Brain pericyte (primary cell): ENCODE measurements at places on chromosomes 12 and 14.

- DNase-seq, result no peak
These were observed 29.8 kb downstream of the PROX2 start for GRCh38 chr14:74846168-74846567.

- no peak for DNase-seq
These were observed 26.4 kb upstream of the FAM222A start for GRCh38 chr12:109687250-109687649.

DNA sequence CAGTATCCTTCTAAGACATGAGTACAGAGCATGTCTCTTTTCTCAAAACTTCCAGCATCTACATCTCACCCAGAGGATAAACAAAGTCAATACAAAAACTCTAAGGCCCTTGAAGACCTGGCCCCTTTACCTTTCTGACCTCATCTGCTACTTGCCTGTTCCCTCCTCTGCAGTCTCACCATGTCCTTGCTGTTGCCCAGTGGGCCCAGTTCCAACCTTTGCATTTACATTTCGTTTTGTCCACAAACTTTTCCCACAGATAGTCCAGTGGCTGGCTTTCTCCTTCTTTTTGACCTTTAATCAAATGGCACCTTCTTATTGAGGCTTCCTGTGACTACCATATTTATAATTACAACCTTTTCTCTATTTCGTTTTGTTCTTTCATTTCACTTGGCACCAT is 1.6 kb downstream of the IRAK4 start:
- DNase-seq, result no peak

DNA sequence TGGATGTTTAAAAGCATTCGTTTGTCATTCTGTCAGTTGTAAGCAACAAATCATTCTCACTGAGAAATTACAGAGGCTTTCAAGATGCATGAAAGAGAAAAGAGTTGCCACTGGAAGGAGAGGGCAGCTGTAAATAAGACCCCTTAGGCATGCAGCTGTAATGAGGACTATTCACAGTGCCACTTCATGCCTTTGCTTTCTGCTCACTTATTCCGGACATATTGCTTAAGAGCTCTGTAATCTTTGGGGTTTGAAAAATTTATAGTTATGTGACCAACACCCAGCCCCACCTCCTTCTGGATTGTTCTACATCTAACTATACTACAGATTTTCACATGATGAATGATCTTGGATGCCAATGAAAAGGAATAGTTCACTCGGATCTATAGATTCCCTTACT is 194.8 kb upstream of the DCN start:
- DNase-seq, result no peak

DNA sequence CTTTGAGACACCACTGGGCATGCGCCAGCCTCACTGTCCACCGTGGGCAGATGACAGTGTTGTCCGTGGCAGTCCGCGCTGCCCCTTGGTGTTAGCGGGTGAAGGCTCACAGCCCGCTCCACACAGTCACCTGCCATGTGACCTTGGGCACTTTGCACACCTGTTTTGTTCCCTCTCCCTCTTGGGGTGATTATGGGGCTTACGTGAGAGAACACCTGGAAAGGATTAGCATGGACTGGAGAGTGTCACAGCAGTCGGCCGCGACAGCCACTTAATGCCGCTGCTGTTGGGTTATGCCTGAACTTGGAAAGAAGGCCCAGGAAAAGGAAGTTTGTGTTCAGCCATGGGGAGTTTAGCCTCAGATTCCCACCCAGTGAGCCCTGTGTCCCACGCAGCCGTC is 94.2 kb downstream of the DDX51 start:
- no peak for DNase-seq

DNA sequence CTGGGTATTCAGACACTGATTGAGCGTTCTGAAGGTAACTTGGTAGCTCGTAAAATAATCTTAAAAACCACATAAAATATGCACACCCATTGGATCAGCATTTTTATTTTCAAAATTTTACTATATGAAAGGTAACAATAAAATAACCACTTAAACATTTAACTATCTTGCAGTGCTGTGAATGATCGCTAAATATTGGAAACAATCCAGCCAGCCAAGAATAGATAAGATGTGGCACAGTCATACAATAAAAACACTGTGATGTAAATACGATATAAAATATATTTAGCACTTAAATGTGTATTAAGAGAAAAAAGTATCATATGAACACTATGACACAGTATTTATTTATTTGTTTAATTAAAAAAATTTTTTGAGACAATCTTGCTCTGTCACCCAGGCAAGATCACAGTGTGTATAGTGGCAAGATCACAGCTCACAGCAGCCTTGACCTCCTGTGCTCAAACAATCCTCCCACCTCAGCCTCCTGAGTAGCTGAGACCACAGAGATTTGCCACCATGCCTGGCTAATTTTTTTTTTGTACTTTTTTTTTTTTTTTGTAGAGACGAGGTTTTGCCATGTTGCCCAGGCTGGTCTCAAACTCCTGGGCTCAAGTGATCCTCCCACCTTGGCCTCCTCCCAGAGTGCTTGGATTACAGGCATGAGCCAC is 39.4 kb downstream of the SDR9C7 start:
- no peak for DNase-seq

DNA sequence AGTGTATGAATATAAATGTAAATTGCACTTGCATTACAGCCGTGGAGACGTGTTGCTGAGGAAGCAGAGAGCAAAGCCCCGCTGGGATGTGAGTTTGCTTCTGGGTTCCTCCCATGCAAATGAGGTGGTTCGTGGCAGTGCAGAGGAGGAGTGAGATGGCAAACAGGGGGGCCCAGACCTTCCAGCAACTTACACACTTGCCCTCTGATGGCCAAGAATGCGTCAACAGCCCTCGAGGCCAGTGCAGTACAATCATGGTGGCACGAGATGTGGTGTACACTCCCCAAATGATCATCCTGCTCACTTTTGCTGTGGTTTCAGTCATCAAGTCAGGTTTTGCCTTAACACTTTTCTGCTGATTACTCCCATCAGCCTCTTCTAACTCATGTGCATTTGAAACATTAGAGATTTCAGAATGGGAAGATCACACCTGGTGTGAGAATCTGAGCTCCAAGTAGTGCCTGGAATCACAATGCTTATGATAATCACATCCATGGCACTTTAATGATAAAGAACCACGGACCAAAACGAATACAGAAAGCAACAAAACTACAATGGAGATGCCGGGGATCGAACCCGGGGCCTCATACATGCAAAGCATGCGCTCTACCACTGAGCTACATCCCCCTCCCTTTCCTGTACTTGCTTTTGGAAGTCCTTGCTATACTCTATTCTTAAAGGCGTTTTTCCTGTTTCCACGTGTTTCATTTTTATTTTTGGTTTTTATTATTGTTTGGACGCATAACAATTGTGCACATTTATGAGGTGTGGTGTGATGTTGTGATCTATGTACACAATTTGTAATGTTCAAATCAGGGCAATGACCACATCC is 7.0 kb upstream of the UBC start:
- no peak for DNase-seq

- DNase-seq, result no peak
These were observed 3.3 kb downstream of the COL2A1 start for GRCh38 chr12:48000878-48001504.

DNA sequence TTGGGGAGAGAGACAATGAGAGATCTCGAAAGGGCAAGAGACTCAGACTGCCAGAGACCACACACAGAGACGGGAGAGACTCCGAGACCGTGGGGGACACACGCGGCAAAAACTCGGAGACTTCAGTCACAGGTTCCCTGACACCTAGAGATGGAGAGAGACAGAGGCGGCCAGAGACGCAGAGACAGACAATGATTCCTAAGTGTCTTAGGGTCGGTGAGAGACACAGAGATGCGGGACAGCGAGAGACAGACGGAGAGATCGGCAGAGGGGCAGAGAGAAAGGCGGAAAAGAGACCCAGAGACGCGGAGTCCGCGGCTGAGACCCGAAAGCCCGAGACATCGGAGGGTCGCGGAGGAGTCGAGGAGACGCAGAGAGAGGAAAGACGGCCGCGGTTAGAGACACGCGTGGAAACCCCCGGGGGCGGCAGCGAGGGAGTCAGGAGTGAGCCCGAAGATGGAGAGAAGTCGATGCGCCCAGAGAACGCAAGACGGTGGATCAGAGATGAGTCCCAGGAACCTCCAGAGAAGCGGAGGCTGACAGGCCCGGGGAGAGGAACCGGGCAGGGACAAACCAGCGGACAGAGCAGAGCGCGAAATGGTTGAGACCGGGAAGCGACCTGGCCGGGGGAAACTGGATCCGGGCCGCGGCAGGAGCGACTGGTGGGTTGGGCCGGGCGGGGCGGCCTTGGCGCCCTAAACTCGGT is 7.8 kb downstream of the LHX5 start:
- DNase-seq, result no peak

- no peak for DNase-seq
These were observed 37.9 kb upstream of the TBX5 start for GRCh38 chr12:114443607-114444421.

DNA sequence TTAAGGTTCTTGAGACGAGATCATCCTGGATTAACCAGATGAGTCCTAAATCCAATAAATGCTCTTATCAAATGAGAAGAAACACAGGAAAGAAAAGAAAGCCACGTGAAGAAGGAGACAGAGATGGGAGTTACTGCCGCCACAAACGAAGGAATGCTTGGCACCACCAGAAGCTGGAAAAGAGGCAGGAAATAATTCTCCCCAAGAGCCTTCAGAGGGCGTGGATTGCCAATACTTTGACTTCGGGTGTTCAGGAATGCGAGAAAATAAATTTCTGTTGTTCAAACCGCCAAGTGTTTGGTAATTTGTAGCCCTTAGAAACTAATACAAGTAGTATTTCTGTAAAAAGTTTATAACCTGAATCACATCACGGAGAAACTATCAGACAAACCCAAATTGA is 31.3 kb downstream of the ABCD2 start:
- DNase-seq, result no peak

DNA sequence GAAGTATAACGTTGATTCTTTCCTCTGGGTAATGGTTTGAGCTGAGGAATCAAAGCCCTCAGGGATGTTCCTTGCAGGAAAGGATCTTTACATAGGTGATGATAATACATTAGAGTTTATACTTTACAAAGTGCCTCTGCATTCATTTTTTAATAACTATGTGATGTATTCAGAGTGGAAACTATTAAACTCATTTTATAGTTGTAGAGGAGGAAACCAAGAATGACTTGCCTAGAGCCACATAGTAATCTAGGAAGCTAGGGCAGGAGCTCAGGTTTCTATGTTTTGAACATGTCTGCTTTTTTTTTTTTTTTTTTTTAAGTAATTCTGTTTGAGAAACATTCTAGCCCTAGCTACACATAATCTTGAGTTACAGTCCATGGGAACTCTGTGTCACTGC is 117.3 kb downstream of the TXNDC16 start:
- no peak for DNase-seq

DNA sequence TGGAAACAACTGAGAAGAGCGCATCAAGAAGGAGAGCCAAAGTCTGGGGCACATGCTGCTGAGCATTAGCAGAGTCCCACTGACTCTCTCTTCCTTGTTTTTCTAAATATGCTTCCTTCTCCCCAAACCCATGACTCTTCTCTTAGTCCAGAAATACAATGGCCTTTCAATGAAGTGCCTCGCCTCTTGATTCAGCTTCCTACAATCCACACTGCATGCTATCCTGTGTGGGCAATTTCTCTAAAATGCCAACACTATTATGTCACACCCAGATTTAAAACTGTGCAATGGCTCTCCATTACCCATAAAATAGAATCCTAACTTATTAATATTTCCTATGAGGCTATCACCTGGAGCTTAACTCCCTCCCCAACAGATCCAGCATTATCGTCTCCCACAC is 198.6 kb downstream of the RPAP3 start:
- no peak for DNase-seq

DNA sequence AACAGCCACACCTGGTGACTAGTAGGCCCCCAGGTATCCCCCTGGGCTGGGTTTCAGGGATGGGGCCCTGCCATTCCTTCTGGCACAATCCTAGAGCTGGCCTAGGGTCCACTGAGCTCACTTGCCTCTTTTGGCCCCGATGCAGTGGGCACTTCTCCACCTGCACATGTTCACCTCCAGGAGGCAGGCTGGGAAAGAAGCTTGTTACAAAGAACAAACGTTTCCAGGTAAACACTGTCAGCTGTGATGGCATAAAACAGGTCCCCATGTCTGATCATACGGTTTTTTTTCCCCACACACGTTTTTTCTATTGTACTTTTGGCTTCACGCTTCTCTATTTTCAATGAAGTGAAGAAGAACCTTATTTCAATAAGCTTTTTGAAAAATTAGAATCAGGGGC is 15.8 kb upstream of the HVCN1 start:
- DNase-seq, result no peak

DNA sequence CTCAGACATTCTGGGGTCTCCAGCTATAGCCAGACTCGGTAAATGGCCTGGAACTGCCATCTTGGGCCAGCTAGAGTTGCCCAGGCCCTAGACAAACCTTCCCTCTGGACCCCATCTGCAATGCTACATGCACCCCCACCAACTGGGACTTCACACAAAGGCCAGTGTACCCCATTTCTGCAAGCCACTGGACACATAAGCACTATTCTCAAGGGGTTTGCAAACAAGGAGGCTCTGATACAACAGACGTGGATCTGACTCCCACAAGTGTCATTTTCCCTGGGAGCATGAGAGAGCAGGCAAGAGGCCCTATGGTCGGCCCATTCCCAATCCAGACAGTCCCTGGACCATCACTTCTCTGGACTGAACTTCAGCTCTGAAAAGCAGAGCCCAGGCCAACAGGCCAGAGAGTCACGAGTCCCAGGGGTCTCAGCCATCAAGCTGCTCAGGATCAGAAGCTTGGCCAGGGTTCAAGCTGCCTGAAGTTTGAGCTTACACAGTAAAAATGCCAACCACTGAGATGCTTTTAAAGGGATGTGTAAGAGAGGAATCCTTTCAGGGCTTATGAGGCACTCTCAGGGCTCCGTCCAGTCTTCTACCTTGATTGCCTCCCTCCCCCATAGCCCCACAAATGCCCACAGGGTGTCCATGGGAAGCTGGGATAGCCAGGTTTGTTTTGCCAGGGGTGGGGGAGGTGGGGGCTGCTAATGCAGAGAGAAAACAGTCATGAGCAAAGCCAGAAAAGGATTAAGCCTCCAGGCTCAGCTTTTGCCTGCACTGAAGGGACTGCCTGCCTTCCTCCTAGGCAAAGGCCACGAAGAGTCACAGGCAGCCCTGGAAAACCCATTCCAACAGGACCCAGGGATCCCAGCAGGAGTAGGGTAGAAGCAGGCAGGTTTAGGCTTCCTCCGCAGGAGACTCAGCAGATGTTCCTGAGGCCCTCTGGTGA is 31.7 kb upstream of the PNMA1 start:
- no peak for DNase-seq

- DNase-seq, result no peak
These were observed 98.6 kb downstream of the GPATCH2L start for GRCh38 chr14:76250302-76250701.
